ENCODE measurements at places on chromosomes 5 and 9.
A peak's percentile ranks its signal among the peaks of the same experiment; 100 is the strongest.

- no peak for DNase-seq
Observed at GRCh38 chr5:115452536-115453235, 91.9 kb downstream of the FEM1C start.

- DNase-seq = no peak
Observed at GRCh38 chr5:140134277-140134935, 8.7 kb downstream of the IGIP start.

DNA sequence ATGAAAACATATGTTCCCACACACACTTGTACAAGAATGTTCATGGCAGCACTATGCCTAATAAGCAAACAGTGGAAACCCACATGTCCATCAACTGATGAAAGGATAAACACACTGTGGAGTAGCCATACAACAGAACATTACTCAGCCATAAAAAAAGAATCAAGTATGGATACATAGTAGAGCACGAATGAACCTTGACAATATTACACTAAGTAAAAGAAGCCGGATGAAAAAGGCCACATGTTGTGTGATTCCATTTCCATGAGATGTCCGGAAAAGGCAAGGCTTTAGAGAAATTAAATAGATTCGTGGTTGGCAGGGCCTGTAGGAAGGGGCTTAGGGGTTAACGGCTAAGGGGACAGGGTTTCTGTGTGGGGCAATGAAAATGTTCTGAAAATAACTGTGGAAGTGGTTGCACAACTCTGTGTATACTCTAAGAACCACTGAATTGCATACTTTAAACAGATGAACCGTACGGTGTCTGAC, 51.4 kb downstream of the COL23A1 start:
- no peak for DNase-seq

DNA sequence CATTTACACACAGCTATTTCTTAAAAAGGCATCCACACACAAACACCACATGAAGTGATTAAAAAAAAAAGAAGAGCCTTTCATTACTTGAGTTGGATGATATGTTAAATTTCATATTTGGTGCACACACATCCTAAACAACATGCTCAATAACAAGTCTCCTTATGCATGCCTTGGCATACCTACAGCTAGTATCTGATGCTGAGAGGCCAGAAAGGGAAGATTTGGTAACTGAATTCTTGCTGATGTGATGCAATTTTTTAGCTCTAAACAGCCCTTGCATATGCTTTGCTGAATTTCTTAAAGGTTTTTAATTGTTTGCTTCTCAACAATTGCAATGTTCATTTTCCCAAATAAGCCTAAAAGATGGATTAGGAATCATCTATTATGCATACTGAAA, 338.8 kb downstream of the ARL15 start:
- no peak for DNase-seq

DNA sequence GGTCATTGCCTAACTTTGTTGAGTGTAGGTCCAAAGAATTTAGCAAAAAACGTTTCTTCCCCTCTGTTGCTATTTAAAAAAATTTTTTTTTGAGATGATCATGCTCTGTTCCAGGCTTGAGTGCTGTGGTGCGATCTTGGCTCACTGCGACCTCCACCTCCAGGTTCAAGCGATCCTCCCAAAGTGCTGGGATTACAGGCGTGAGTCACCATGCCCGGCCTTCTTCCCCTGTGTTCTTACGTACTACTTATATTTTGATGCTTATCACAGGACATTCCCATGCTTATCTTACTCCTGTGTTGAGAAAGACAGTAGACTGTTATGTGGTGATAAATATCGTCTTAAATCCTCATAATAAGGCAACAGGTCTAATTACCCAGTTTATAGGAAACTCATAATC, 2.5 kb downstream of the ACER2 start:
- DNase-seq = no peak

DNA sequence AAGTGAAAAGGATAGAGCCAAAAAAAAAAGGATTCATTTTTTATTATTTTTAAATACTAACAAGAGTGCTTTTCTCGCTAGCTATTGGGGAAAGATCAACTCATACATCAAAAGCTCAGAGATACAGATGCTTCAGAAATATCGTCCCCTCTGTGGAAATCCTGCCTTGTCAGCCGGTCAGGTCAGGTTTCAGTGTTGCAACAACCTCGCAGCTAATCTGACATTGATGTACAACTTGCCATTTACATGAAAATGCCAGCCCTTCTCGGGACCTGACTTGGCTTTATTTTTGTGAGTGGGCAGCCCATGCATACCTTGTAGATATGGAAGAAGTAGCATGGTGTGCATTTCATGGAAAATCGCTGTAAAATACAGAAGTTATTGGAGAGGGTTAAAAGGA, 358.8 kb upstream of the ADAMTS16 start:
- DNase-seq = no peak

DNA sequence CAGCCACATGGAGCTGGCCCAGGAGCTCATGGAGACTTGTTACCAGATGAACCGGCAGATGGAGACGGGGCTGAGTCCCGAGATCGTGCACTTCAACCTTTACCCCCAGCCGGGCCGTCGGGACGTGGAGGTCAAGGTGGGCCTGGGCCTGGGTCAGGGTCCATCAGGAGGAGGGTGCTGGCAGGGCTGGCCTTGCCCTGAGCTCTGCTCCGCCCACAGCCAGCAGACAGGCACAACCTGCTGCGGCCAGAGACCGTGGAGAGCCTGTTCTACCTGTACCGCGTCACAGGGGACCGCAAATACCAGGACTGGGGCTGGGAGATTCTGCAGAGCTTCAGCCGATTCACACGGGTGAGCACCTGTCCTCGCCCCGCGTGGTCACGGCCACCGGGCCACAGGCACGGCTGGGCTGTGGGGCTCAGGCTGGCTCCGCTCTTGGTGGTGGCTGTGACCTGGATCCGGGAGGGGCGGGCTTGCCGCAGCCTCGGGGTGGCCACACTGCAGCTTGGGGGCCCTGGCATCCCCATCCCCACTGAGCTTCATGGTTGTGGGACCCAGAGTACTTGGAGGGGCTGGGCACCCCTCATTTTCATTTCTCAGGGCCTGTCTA, 7.1 kb downstream of the DPP7 start:
- no peak for DNase-seq

DNA sequence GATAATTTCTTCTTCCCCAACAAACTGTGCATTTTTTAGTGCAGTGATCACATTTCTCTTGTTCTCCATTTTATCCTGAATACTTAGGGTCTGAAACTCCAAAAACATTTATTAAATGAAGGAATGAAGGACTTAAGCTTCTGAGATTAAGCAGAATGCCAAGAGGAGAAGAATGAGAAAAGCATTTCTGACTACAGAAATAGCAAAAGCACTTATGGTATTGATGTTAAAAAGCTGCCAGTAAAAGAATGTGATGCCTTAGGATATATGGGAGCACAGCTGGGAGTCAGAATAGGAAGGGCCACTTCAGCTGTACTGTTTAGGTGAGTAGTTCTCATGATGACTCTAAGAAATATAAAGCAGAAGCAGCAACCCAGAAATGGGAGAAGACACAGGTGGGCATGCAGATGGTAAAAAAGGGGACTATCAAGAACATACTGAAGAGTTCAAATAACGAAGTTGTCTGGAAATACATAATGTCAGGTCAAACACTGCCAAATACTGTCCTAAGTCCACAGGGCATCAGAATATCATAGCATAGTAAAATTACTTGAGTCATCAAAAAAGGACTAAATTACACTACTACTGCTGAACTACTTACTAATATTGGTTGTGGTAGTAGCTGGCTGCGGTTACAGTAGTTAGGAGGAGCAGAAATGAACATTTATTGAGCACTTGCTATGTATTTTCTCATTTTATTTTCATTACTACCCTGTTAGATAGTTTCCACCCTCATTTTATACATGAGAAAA, 132.7 kb downstream of the MAPKAP1 start:
- DNase-seq = no peak

DNA sequence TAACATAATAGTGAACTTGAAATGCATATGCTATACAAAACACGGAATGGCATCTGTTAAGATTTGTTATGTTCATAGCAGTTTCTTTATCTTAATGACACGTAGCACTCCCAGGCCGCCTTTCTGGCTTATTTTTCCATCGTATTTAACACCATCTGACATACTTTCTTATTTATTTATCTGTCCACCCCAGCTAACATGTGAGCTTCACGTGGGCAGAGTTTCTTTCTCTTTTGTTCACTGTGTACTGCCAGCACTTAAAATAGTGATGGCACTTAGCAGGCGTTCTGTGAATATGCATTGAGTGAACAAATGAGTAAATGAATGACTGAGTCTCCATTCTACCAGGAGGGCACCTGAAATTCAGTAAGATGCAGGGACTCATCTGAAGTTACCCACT, 29.4 kb upstream of the SYNPO start:
- no peak for DNase-seq

DNA sequence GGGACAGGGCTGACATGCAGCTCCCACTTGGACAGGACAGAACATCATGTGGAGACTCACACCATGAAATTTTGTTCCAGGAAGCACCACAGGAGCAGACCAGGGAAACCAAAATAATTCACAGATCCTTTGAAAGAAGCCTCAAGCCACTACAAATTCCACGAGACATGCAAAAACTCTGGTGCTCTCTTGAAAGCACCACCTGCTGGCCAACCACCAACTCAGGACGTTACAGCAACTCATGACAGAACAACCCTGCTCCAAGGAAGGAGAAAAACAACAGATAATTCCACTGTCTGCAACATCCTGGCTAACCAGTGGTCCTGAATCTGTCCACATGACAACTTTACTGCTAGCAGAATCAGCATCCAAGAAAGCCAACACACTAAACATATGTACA, 516.0 kb downstream of the SPATA31D1 start:
- no peak for DNase-seq

DNA sequence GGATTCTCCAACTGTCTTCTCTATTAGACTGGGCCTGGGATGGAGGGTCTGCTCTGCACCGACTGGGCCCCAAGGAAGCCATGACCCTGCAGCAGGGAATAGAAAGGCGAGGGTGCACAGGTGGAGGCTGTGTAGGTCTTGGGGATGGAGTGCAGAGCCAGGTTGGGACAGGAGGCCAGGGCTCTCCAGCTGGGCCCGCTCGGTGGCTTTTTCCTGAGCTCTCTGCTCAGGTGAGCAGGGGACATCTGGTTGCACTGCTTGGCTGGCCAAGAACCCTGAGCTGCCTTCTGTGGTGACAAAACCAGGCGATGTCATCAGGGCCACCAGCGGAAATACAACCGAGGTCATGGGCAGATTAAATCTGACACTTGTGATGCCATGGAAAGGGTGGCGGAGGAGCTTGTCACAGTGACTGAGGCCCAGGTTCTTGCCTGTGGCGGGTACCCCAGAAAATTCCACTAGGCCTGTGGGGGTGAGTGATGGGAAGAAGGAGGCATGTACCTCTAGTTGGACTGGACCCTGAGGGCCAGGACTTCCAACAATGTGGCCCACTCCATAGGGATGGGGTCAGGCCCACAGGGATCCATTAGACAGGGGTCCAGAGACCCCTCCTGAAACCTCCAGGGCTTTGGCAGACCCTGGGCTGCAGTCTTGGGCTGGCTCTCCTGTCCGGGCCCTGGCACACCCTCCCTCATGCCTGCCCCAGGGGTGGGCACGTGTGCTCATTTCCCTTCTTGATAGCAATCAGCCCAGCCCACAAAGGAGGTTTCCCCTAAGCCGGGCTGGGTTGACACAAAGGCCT, 4.4 kb upstream of the IL3 start:
- DNase-seq = no peak

GRCh38 chr5:54443270-54443669, 12.2 kb upstream of the HSPB3 start:
- DNase-seq = peak; percentile 23

GRCh38 chr5:13179407-13180087, 764.9 kb downstream of the DNAH5 start:
- DNase-seq = no peak

- no peak for DNase-seq
Observed at GRCh38 chr5:168364151-168364661, 72.8 kb downstream of the WWC1 start.

DNA sequence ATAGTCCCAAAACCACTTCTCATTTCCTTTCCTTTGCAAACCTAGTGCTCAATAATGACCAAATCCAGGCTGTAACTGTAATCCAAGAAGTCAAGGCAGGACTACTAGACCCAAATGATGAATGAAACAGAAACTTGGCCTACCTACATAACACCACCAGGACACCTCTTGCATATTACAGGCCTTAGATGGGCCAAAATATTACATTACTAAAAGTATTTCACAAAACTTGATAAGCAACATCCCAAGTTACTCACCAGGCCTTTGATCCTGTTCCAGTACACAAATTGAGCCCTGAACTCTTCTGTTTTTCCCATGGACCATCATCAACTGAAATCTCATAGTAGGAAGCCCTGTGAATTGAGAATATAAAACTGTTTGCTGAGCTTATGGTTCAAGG, 34.8 kb downstream of the NADK2 start:
- DNase-seq = no peak

GRCh38 chr5:116947691-116948528, 373.3 kb upstream of the SEMA6A start:
- peak; percentile 50 for DNase-seq

- no peak for DNase-seq
Observed at GRCh38 chr5:158212917-158213316, 354.0 kb upstream of the CLINT1 start.

- DNase-seq = no peak
Observed at GRCh38 chr9:134293611-134294152, 32.6 kb upstream of the RXRA start.

DNA sequence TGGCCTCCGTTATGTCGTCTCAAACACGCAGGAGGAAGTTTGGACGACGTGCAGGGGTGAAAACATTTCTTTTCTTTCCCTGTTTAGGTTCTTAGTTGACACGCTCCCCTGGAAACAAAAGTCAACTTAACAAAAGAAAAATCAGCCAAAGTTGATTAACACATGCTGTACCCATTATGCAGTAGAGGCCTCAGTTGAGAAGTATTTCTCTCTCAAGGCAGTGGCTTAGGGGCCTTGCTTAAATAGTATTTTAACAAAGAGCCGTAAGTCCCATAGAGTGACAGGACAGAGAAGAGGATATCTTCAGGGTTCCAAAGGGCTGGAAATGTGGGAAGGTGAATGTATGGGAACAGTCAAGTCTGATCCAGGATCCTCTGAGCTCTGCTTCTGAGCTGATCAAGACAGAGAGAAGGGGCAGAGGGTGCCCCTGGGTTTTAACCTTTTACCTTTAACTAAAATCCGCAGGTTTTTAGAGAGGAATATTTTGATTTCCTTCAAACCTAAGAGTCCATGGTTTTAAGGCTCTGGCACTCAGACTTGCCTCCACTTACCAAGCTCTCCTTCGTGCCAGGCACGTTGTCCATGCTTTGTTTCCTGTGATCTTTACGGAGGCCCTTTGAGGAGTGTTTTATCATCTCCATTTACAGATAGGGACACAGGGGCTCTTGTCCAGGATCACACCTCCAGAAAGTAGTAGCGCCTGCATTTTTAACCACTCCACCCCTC, 629 bp upstream of the CD74 start:
- no peak for DNase-seq

- no peak for DNase-seq
Observed at GRCh38 chr9:72650206-72650605, 128.8 kb downstream of the TMC1 start.

GRCh38 chr9:132551556-132551955, 30.9 kb upstream of the BARHL1 start:
- DNase-seq = no peak
